Epithelial cell of esophagus (primary cell): ENCODE measurements at places on chromosomes 12 and 14.
A peak's percentile ranks its signal among the peaks of the same experiment; 100 is the strongest.

GRCh38 chr12:62827855-62828254 is 107.1 kb downstream of the PPM1H start:
- no peak for DNase-seq

DNA sequence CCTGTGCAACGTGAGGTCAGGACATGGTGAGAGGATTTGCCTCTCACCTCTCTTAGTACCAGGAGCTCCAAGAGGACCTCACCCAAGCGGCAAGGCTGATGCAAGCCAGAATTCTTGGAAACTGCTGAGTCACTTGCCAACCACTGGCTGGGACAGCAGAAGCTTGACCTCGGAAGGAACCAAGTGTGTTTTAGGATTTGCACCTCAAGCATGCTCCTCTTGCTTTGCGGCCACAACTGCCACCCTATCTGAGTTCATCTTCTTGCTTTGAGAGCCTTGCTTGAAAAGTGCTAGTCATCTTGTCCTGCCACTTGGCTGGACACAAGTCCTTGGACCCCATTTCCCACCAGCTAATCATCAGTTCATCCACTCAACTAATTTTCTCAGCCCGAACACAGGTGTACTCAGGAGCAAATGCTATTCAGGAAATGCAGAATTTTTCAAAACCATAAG is 195.8 kb downstream of the SLC25A21 start:
- peak; percentile 81 for DNase-seq

GRCh38 chr14:105050551-105050897 is 14.7 kb downstream of the GPR132 start:
- peak; percentile 71 for DNase-seq

DNA sequence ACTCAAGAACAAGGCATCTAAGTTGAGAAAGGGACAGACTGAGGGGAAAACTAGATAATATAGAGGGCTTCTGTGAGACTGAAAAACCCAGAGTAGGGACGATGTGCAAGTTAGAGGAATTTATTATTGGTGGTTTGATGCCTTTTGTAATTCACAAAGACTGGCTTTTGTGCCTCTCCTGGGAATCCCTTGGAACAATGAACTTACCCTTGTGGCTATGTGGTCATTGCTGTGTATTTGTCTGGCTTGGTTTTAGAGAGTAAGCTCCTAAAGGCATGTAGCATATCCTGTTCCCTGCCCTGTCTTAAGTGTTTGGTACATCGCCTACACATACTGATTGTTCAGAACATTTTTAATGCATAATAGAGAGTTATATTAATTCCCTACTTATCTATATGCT is 26.6 kb downstream of the DCN start:
- DNase-seq = no peak

GRCh38 chr14:81396113-81396512 is 4.0 kb downstream of the STON2 start:
- DNase-seq = peak; percentile 87

DNA sequence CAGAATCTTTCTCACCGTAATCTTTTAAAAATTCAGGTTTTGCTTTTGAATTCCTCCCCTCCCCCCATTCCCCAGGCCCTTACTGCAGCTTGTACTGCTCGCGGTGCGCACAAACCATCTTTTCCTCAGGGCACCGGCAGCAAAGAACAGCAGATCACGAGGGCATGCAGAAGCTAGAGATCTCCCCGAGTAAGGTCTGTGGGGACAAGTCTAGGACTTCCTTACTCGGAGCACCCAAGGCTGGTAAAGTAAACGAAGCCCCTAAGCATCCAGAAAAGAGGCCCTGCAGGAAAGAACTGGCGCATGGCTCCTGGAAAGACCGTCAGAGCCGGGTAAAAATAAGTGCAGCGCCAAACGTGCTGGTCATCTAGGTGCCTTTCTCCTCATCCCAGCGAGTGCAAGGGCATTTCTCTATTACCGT is 727 bp downstream of the LDHB start:
- peak; percentile 41 for DNase-seq

GRCh38 chr12:89514751-89515150 is 9.8 kb downstream of the GALNT4 start:
- no peak for DNase-seq

DNA sequence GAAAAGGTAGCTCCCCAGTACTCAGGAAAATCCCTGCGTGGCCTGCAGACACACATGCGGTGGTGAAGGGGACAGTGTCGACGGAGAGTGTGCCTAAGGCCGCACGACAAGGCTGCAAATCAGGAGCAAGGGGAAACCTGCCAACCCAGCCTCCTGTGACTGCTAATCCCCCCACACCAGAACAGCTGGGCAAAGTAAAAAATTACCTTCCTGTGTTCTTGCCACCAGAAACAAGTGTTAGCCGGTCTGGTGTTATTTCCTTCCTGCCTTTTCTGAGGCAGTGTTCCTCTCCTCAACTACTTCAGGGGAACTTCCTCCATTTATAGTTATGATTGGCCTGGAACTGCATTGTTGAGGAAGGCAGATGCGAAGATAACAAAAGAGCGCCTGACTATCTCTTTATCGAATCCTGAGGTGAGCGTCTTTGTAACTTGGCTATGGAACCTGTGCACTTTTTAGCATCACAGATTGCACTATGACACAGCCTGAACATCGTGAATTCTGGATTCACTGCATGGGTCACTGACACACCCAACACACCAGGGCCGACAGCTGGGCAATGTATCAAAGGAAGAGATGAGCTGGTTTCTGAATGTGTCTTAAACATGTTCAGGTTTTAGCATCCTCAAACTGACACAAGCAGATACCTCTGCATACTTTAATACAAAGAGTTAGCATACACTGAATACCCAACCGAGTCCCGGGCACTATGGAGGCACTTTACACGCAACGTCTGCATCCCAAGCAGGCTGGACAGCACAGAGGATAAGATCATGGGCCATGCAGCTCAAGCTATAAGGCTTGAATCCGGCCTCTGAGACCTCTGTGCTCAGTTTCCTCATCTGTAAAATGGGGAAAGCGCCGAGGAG is 28.9 kb downstream of the SLC15A4 start:
- no peak for DNase-seq

GRCh38 chr12:94255006-94255405 is 106.6 kb downstream of the PLXNC1 start:
- no peak for DNase-seq

- no peak for DNase-seq
Observed at GRCh38 chr12:104407438-104407837, 49.3 kb upstream of the CHST11 start.

DNA sequence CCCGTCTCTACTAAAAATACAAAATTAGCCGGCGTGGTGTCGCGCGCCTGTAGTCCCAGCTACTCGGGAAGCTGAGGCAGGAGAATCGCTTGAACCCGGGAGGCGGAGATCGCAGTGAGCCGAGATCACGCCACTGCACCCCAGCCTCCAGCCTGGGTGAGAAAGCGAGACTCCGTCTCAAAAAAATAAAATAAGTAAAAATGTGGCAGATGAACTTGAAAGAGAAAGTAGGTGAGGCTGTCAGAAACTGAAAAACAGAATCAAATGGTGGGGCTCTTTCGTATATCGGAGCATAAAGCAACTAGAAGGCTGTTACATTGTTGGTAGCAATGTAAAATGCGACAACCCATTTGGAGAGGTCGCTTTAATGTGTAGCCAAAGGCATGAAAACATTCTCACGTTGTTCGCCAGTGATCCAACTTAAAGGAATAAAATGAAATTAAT is 767 bp upstream of the CCNT1 start:
- DNase-seq = no peak

DNA sequence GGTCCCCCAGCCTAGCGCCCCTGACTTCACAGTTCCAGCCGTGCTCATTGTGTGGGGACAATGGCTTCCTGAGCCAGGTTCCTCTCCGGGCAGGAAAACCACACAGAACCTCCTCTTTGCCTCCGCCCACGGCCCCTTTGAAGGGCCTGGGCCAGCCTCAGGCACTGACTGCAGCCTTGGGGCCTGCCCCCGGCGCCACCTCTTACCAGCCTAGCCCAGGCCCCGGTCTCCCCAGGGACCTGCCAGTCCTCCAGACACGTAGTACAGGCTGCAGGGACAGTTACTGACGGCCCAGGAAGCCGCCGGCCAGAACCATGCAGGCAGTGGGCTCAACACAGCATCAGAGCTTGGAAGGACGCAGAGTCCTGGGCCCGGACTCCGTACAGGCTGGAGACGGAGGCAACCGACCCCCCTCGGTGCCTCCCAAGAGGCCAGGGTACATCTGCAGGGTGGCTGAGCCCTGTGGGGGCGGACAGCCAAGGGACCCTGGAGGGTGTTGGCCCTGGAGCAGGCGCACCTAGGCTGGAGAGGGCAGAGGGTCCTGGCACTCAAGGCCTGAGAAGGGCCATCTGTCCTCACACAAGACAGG is 20.9 kb upstream of the NUDT14 start:
- DNase-seq = no peak

- no peak for DNase-seq
Observed at GRCh38 chr12:119589634-119590033, 3.9 kb upstream of the TMEM233 start.

DNA sequence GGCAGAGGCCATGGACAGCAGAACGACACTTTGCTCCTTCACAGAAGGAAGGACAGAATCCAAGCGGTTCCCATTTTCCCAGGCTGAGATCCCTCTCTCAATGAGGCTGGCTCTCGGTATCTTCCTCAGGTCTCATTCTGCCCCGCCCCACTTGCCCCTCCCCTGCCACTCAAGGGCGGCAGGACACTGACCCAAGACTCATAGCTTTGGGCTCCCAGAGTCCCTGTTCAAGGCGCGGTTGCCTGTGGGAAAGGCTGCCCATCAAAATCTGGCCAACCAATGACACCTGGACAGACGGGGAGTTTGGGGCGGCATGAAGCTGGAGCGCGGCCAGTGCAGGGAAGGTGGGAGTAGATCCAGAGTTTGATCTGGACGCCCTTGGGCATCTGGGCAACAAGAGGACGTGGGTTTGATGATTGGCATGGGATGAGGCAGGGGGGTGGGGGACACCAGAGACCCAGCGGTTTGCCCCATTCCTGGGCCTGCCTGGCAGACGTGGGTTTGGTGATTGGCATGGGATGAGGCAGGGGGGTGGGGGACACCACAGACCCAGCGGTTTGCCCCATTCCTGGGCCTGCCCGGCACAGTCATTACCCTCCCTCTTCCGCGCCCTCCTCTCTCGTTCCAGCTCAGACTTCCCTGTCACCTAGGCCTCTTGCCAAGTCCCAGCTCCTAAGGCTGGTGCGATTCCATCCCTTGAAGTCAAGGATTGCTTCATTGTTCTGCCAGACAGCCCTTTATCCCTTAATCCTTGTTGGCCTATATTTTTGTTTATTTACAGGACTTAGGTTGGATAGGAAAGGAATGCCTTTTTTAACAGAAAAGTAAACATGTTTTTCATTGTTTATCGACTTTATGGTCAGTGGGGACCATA is 92.1 kb downstream of the NINJ2 start:
- peak; percentile 93 for DNase-seq

- peak; percentile 3 for DNase-seq
Observed at GRCh38 chr12:109134186-109134917, 18.0 kb downstream of the ACACB start.

GRCh38 chr12:63064080-63064479 is 86.9 kb downstream of the AVPR1A start:
- peak; percentile 36 for DNase-seq

GRCh38 chr12:93079271-93079670 is 150.2 kb upstream of the EEA1 start:
- DNase-seq = no peak

- peak; percentile 84 for DNase-seq
Observed at GRCh38 chr12:27142101-27142721, 59.8 kb upstream of the C12orf71 start.

DNA sequence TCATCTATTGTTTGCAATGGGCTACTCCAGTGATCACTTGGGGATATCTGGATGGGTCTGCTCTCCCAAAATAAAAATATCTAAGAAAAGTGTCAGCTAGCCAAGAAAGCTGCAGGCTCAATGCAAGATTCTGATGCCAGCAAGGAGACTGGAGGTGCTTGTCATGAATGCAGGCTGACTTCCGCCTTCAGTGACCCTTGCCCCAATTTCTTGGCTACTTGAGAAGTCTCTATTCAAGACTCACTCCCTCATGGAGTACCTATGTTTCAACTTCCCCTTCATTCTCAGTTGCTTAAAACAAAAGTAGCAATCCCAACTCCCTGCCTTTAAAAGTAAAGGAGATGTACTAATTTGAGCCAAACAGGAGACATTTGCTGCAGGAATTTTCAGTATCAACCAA is 123.9 kb downstream of the GPR65 start:
- DNase-seq = no peak

GRCh38 chr12:28777603-28778365 is 371.3 kb upstream of the FAR2 start:
- DNase-seq = no peak

- peak; percentile 4 for DNase-seq
Observed at GRCh38 chr12:68007033-68007432, 17.8 kb downstream of the IFNG-AS1 start.

GRCh38 chr12:83102499-83102898 is 415.8 kb downstream of the TMTC2 start:
- DNase-seq = no peak

- DNase-seq = no peak
Observed at GRCh38 chr12:16072678-16073077, 161.5 kb downstream of the DERA start.

GRCh38 chr14:41280745-41281144 is 325.9 kb upstream of the LRFN5 start:
- DNase-seq = peak; percentile 15

DNA sequence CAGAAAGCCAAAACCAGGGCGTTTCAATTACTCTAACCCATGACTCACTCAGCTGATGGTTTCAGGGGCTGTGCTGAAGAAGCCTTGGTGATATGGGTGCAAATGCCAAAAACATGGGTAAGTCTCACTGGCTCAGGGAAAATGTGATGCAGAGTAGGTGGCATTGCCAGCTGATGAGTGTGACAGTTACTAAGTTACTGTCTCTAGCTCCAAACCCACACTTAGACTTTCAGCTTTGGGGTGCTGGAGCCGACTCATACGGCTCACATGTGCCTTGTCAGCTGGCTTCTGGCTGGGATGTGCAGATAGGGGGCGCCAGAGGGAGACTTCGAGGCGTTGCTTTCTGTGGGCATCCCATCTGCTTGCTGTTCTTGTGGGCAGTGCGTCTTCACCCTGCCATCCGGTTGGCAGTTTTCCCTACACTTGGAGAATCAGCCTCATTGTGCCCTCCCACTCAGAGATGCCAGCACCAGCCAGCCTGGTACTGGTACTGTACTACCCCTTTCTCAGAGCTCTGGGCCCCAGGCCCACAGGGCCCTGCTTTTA is 11.1 kb upstream of the KRT7 start:
- peak; percentile 69 for DNase-seq

DNA sequence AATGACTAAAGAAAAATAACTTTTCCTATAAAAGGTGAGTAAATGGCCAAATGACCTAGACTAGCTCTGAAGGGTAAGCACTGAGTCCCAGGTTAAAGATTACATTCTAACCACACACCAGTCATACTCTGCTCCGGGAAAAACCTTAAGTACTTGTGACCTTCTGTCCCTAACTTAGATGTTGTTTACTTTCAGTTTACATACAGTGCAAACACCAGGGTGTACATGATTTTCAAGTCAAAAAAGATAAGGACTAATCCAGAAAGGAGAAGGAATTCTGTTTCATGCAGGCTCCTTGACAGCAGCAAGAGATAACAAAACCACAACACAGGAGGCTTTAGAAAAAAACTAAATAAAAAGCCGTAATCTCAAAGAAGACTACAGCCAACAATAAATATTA is 174.2 kb downstream of the PPM1H start:
- DNase-seq = no peak

GRCh38 chr12:116138781-116139180 is 138.7 kb downstream of the MED13L start:
- DNase-seq = peak; percentile 28

- no peak for DNase-seq
Observed at GRCh38 chr12:90836689-90837088, 118.3 kb downstream of the CCER1 start.
